Activated T-cell treated with anti-CD3 and anti-CD28 coated beads for 1 hour (primary cell): ENCODE measurements at places on chromosomes 3 and 15.

DNA sequence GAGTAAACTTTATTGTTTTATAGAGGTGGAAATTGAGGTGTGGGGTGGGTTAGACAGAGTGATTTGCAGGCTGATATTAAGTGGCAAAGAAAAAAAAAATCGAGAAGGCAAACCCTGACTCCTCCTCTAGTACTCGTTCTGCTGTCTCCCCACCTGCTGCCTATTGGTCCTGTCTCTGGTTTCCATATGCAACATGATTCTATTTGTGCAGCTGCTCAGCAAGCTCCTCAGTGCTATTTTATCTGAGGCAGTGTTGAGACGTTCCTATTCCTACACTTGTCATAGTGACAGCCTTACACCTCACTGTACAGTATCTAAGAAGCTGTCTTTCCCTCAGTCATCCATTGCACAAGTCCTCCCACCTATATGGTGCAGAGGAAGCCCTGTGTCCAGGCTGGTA lies 45.1 kb downstream of the RSL24D1 start:
- DNase-seq = no peak

GRCh38 chr15:67841513-67841762 lies 1.6 kb upstream of the RNU6-1 start:
- DNase-seq = no peak

DNA sequence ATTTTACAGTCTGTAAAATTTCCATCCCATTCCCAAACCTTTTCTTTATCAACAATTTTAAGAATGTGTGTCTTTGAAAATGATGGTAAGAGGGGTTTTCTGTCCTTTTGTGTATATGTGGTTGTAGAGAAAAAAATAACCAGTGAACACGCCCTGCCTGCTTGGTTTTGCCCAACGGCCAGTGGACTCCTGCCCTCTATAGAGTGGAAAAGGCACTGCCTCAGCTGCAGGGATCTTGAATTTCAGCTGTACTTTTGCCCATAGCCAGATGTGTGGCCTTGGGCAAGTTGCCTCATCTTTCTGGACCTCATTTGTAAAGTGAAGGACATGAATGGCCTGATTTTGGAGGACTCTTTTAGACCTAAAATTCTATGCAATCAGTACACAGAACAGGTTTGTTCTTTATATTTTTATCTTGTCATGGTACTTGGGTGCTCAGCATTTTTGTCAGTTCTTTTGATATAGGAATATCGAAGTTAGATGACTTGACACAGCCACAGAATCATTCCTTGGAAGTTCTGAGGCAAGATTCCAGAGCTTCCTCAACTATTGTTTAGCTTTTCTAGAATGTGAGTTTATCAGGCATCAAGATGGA lies 81.0 kb downstream of the CLDN11 start:
- DNase-seq = no peak

DNA sequence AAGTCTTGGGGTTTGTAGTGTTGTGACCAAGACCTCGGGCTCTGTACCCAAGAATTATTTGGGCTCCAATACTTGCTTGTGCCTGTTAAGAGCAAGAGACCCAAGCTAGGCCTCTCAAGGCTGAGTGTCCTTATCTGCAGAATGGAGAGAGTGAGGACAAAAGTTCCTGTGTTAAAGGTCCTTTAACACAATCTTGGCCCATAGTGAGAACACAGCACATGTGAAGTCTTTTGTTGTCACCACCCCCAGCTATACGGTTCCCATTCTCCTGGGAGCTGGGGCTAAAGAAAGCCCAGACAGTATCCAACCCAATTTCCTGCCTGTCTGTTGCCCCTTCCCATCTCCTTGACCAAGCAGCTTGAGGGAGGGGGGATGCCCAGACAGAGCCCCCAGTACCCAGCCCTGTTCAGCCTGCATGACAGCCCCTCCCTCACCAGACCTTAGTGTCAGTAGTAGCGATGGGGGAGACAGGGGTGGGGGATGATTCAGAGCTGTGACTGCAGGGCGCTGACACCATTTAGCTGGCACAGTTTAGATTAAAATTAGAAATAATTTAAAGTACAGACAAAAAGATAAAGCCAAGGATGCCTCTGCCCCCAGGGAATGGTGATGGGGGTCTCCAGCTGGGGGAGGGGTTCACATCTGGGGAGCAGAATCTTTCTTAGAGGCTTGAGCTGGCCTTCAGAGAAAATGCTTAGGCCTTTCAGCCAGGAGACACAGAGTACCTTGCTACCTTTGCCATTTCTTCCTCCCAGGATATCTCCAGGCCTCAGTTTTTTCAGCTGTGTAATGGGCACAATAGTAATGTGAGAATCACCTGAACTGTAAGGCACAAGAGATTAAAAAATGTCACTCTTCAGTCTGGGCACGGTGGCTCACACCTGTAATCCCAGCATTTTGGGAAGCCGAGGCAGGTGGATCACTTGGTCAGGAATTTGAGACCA lies 2.7 kb downstream of the PRKCD start:
- no peak for DNase-seq

- no peak for DNase-seq
Measured at GRCh38 chr3:64109438-64109837, 86.1 kb upstream of the PSMD6 start.

DNA sequence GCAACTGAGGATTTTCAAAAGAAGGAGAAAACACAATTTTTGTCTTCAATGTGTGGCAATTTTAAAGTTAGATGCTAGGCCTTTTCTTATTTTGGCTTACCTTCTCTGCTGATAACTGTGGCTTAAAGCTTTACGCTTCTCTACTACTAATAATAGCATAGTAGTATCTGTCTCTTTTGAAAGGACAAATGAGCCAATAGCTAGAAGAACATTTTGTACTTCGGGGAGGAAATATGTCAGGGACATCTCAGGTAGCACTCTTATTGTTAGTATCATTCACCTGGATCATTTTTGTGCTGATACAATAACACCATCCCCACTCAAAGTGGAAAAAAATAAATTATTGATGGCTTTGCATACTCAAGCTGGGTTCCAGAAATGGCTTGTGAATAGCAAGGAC lies 586.1 kb upstream of the TBL1XR1 start:
- DNase-seq = no peak

DNA sequence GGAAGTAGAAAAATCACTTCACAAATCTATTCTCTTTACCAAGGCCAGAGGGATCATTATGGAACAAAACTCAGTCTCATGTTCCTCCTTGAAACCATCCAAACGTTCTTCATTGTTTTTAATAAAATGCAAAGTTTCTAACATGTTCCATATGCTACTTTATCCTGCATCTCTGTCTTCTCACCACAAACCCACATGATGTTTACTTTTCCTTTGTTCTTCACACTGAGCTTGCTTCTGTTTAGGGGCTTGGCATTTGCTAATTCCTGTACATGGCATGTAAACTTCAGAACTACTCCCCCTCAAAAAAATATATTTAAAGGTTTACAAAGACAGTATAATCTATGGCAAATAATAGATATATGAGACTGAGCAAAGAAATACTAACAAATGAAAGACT lies 651.4 kb downstream of the OTOL1 start:
- no peak for DNase-seq

DNA sequence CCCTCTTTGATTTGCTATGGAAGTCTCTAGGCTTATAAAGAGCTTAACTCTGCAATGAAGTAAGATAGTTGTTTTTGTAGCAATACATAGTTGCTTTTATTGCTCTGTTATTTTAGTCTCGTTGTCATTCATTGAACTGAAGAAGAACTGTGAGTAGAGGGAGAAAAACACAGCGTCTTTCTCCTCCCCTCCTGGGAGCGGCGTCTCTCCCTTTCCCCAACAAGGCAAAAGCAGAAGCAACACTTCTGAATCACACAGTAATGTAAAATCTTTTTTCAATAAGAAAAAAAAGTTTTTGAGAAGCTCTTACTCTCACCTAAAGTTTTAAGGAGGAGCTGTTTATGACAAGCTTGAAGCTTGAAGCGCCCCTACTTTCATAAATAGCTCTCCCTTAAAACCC lies 119.3 kb upstream of the SLC7A14 start:
- no peak for DNase-seq

DNA sequence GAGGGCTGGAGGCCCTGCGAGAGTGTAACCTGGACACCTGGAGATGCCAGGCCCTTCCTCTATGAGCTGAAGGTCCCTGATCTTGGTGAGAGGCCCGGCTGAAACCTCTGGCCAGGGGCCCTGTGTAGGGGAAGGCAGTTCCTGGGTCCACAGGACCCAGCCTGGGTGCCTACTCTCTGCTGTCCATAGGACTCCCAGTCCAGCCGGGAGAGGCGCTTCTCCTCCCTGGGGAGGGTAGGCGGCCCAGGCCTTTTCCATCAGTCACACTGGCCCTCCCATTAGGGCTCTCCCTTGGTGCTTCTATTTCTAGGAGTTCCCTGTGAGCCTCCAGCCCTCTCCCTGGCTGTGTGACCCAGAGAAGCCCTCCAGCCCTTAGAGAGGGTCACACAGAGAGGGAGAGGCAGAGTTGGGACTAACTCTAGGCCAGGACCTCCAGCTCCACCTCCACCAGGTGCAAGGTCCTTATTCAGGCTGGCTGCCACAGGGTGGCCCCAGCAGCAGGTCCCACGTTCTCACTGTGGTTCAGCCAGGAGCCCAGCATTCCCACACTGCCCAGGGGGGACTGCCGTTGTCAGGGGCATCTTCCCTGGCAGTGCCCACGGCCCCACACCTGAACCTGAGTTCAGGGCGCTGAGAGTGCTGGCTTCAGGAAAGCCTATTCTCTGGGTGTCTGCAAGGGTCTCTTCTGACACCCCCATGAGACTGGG lies 146.8 kb downstream of the SMAD6 start:
- DNase-seq = no peak

DNA sequence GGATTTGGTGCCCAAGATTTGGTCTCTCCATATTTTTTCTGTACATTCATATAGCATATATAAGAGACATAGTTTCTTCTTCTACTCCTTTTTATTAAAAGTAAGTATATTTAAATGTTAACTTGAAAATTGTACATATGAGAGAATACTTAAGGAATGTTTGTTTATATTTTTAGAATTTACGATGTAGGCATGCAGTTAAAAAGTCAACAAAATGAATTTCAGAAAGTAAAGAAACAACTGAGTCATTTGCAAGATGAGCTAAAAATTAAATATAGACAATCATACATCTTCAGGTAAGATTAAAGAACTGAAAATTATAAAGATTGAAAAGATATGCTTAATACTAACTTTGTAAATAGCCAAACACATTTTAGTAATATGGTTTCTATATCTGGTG lies 94.2 kb downstream of the LEKR1 start:
- no peak for DNase-seq

DNA sequence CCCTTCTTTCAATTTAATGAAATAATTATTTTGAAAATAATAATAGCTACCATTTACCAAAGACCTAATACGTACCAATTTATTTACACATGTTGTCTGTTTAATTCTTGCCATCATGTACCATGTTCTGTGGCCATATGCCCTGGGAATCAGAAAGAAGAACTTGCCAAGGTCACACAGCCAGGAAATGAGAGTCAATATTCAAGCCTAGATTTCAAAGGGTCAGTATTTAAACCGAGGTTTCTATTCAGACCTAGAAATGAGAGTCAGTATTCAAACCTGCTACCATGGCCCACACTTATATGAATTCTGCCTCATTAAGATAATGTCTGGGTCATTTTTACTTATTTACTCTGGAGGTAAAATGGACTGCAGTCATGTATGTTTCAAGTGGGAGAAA lies 103.6 kb upstream of the TBL1XR1 start:
- DNase-seq = no peak

DNA sequence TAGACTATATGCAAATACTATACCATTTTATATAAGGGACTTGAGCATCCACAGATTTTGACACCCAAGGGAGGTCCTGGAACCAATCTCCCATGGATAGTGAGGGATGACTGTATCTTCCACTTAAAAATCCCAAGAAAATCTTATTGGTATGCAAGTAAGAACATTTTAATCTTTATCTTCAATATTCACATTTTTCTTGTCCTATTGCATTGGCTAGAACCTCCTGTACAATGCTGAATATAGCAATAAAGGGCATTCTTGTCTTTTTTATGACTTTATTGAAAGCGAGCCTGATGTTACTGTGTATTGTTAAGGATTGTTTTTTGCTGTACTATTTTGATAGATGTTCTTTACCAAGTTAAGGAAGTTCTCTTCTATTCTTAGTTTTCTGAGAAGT lies 36.9 kb downstream of the MYLK start:
- no peak for DNase-seq

DNA sequence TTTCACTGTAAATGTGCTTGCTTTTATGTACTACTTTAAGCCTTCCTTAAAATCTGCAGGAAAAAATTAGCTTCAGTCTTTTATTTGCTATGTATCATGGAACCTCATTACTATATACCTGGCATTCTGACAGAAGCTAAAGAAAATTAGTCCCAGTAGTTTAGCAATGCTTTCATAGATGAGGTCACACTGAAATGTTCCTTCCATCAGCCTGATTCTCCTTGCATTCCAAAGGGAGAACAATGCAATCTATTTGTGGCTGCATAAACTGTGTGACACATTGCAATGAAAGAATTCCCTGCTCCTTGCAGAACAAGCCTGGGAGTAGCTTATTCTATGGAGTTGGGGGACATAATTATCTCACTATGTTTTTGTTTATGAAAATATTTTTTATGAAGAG lies 691.5 kb upstream of the ARPP21 start:
- no peak for DNase-seq

DNA sequence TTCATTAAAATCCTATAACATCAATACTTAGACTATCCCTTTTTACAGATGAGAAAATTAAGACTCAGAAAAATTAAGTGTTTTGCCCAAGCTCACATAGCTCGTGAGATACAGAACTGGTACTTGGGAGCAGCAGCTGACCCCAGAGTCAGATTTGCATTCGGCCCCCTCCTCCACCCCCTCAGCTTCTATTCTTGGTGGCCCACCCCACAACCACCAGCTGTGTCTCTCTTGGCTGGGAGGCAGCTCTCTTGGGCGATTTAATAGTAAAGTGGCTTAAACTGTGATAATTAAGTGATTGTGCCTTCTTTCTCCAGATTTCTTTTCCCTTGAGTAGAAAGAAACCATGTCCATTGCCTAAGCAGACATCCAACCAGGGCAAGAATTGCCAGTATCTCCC lies 203.6 kb upstream of the PDZRN3 start:
- no peak for DNase-seq

GRCh38 chr3:109234300-109234699 lies 82.0 kb downstream of the DPPA2 start:
- no peak for DNase-seq

GRCh38 chr3:150520408-150520807 lies 25.9 kb downstream of the SERP1 start:
- DNase-seq = no peak

- no peak for DNase-seq
Measured at GRCh38 chr15:96598514-96598913, 268.0 kb downstream of the NR2F2 start.

GRCh38 chr3:71444861-71445259 lies 138.7 kb downstream of the FOXP1 start:
- DNase-seq = no peak

DNA sequence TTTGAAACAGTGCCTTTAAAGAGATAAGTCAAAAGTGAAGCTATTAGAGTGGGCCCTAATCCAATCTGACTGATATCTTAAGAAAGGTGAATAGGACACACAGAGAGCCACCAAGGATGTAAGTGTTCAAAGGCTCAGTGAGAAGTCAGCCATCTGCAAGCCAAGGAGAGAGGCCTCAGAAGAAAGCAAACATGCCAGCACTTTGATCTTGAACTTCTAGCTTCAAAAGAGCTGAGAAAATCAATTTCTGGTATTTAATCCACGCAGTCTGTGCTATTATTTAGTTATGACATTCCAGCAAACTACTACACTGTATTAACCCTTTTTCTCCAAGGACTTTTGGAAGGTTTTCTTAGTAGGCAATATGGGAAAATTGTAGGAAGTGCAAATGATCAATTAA lies 95.7 kb downstream of the LRRC3B start:
- DNase-seq = no peak

GRCh38 chr15:63436341-63436740 lies 54.7 kb upstream of the CA12 start:
- DNase-seq = no peak

GRCh38 chr15:39134282-39134681 lies 446.6 kb upstream of the THBS1 start:
- DNase-seq = no peak
